Activated T-helper 1 cell treated with Interleukin-2 at 50 U/mL for 16 hours (primary cell): ENCODE measurements at places on chromosomes 4 and X.

DNA sequence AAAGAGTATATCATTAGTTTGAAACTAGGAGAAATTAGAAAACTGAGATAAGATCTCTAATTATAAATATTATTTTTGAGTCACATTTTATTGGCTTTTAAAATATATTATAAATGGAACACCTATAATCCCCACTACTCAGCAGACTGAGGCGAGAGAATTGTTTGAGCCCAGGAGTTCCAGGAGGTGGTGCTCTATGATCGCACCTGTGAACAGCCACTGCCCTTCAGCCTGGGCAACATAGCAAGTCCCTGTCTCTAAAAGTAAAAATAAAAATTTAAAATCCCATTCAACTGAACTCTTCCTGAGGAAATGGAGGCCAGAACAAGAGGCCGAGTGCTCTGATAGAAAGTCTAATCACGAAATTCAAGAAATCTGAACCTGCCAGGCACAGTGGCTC is 6.3 kb upstream of the C4orf36 start:
- DNase-seq: no peak

GRCh38 chrX:288561-288991 is 7.4 kb downstream of the PLCXD1 start:
- DNase-seq: no peak

- DNase-seq: no peak
Observed at GRCh38 chrX:38939067-38939466, 137.8 kb downstream of the MID1IP1 start.

GRCh38 chrX:108245462-108245861 is 153.9 kb downstream of the ATG4A start:
- DNase-seq: no peak

GRCh38 chr4:177718514-177718913 is 276.3 kb upstream of the AGA start:
- DNase-seq: no peak

DNA sequence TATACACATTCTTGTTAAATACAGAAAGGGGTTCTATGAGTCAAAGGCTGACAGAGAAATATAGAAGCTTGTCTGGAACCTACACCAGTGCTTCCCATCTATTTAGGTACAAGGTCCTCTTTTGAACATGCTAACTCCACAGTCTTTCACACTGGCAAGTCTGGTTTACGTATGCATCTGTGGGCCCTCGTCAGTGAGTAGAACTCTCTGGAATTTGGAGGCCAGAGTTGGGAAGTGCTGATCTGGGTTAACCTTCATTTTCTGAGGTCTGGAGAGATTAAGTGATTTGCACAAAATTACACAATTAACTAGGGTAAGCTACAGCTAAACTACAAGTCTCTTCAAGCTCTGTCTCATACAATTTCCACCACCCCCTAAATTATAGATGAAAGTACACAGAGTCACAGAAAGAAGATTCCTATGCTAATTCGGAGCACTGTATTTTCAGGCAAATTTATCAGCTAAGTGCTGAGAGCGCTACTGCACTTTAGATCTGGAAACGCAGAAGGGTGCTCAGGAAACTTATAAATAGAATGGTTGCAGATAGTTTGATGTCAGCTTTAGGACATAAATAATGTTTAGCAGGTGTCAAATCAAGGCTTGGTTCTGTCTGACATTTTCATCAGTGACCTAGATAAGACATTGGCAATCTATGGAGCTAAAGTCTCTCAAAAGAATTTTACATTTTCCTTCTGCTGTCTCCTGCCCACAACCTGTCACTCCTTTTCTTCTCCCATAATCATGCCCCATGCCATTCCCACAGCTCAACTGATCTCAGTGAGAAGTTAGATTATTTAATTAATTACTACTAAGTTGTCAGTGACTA is 43.0 kb upstream of the PDLIM5 start:
- no peak for DNase-seq
